Gastroesophageal sphincter (tissue), 4 donors: ENCODE measurements at places on chromosomes 11 and 22.

DNA sequence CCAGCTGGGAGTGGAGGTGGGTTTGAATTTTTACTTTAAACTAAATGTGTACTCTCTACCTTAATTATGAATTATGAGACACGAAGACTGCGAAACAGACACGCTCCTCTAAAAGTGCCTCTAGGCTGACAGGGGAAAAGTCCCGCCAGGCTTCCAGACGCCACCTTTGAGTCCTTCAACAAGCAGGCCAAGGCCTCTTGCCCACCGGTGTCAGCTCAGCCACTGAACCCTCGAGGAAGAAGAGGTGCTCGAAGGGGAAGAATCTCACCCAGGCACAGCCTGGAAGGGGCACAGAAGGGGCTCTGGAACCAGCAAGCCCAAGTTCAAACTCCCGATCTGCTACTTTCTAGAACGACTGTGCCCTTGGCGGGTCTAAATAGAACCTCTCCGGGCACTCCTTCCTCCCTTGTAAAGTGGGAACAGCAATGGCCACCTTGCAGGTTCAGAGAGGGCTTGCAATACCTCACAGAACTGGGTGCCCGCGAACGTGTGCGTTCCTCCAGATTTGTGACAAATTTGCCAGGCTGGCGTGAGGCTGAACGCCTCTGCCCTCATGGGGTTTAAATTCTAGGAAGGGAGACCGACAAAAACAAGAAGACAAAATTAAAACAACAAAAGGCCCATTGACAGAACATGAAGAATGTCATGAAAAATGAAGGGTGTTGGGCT is 158.5 kb upstream of the GRK3 start:
- no peak for ATAC-seq

DNA sequence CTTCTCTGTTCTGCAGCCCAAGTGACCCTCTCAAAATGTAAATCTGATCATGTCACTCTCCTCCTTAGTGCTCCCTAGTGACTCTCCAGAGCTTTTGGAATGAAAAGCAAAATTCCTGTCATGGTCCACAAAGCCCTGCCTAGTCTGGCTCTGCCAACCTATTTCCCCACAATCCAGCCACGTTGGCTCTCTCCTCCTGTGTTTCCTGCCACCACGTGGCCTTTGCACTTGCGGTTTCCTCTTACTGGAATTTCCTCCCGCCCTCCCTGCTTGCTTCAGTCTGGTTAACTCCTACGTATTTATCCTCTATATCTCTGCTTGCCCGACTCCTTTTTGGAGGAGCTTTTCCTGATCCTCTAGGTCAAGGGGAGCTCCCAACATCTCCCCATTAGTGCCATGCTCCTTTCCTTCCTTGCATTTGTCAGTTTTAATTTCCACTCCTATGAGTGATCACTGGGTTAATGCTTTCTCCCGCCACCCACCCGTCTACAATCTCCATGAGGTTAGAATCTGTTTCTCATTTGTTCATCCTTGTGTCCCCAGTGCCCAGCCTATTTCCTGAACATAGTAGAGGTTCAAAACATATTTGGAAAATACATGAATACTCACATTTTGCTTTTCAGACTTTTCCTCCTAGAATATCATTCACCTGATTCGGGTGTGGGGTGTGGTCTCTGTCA is 11.5 kb downstream of the NNMT start:
- peak; percentile 69 for ATAC-seq

- ATAC-seq = peak; percentile 62
Observed at GRCh38 chr11:69915501-69916250, 96.5 kb upstream of the FGF3 start.

GRCh38 chr22:37070744-37071143 is 19.2 kb downstream of the KCTD17 start:
- ATAC-seq = no peak

GRCh38 chr11:104352036-104352435 is 188.1 kb upstream of the PDGFD start:
- ATAC-seq = no peak

DNA sequence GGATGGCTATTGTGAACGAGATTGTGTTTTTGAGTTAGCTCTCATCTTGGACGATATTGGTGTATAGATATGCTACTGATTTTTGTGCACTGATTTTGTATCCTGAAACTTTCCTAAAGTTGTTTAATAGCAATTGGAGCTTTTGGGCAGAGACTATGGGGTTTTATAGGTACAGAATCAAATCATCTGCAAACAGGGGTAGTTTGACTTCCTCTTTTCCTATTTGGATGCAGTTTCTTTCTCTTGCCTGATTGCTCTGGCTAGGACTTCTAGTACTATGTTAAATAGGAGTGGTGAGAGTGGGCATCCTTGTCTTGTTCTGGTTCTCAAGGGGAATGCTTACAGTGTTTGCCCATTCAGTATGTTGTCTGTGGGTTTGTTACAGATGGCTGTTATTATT is 8.9 kb upstream of the SCGB1D1 start:
- ATAC-seq = no peak

GRCh38 chr11:87290304-87290922 is 252.7 kb downstream of the TMEM135 start:
- ATAC-seq = no peak

- peak; percentile 49 for ATAC-seq
Observed at GRCh38 chr11:58905011-58905720, 34.1 kb upstream of the GLYATL1 start.

GRCh38 chr11:66258473-66258893 is 10.0 kb upstream of the RAB1B start:
- ATAC-seq = no peak

- ATAC-seq = no peak
Observed at GRCh38 chr22:27900153-27900552, 18.9 kb downstream of the PITPNB start.

GRCh38 chr22:33572086-33572485 is 348.2 kb downstream of the LARGE1 start:
- no peak for ATAC-seq

DNA sequence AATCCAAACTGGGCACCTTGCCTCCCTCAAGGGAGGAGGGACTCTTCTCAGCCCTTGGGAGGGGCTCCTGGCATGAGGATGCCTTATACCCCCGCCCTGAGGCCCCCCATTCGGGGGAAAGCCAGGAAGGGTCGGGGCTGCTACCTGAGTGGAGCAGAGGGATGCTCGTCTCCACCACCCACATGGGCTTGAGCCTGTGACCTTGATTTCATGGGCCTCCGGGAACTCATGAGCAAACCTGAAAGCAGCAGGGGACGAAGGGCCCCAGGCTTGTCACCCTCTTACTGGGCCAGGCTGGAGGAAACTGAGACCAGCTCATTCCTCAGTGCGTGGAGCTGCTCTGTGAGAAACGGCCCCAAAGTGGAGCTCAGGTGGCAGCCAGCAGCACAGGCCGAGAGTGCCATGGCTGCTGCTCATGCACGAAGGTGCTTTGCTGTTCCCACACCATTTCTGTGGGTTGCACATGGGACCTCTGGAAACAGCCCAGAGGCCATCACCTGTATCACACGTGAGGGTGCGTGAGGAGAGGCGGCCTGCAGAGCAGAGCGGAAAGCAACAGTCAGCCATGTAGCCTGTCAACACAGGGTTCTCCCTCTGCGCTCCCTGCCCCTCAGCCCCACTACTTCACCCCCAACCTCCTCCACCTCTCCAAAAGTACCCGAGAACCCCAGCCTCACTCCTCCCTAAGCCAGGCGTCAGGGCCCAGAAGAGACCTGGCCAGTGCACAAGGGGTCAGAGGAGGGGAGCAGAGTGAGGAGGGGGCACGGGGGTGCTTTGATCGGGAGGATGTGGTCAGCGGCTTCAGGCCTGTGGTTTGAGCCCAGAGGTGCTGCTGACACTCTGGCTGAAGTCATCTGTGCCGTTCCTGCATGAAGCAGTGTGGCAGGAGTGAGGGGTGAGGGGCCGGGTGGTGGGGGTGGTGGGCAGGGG is 14.1 kb upstream of the IL2RB start:
- ATAC-seq = no peak

GRCh38 chr11:71447791-71448256 is 369 bp downstream of the DHCR7 start:
- peak; percentile 42 for ATAC-seq

GRCh38 chr11:34603129-34604001 is 17.5 kb upstream of the EHF start:
- ATAC-seq = no peak

GRCh38 chr11:100831929-100832494 is 144.9 kb downstream of the ARHGAP42 start:
- peak; percentile 19 for ATAC-seq

GRCh38 chr11:65857853-65858680 is at the start of gene CFL1:
Gene CFL1, minus strand, starts transcription at chr11:65858180. Its CDS starts 81 bp downstream, at chr11:65858099.
- peak; percentile 80 for ATAC-seq

DNA sequence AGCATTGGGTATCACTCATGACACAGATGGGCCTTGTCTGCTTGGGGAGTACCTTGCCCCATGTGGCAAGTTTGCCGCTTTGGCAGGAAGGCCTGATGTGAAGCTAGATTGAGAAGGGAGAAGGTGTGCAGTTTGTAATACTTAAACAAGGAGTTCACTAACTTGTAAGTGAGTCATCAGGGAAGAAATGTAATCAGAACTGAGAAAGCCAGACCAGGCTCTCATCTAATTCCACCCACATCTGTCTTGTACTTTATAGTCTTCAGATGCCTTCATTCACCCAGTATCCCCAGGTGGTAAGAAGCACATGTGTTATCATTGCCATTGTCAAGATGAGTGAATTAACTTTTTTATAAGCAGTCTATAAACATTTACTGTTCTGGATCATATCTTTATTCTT is 116.0 kb upstream of the DDI1 start:
- ATAC-seq = no peak

DNA sequence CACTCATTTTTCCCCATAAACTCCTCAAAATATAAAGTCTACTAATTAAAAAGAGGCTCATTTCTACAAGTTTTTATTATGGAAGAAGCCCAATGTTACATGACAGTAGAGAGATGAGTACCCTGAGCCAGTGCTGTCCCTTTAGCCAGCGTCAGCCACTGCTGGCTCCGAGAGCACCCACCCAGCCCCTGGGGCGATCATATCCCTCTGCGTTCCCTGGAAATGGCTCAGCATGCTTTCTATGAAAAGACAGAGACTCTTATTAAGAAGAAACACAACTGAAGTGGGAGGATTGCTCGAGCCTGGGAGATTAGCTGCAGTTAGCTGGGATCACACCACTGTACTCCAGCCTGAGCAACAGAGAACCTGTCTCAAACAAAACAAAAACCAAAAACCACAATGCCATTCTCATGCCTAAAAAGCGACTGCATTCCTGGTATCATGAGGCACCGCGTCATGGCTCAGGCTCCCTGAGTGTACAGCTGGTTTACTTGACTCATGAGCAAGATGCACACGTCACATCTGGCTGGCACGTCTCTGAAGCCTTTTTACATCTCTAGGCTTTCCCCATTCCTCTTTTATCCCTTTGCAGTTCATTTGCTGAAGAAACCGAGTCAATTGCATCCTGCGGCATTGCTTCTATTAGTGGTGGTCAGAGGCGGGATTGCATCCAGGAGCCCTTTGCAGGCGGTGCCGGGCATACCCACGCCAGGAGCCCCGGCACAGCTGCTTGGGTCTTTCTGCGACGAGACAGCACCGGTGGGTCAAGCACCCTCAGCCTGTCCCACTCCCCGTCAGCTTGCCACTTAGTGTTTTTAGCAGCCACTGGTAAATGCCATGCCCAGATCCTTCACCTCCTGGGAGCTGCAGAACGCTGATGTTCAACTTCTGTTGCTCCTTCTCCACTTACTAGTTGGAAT is 119.9 kb downstream of the CTTN start:
- ATAC-seq = no peak

DNA sequence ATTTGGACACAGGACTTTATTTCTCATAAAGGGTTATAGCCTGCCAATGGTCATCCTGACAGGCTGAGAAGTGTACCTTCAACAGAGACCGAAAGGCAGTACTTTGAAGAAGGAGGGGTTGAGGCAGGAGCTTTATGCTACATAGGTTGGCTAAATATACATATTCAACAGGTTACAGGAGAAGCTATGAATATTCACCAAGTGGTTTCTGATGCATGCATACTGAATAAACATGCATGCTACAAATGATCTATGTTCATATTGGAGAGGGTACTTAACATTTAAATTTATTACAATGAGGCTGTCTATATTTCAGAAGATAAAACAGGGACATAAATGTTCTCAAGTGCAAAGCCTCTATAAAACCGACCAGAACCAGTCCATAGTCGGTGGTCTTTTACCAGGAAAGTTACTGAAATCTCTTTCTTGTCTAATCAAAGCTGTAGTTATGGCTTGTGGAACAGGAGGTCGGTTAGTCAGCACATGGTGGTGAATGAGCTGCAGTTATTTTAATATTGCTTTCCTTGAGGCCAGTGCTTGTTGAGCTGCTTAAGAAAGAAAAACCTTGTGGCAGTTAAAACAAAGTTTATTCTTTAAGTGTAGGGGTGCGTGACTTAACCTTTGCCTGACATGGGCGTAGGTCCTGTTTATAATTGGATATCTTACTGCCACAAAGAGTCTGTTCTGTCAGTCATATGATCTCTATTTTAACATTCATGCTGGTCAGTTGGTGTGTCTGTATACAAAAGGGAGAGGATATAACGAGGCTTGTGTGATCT is 19.5 kb downstream of the CNTF start:
- ATAC-seq = no peak

DNA sequence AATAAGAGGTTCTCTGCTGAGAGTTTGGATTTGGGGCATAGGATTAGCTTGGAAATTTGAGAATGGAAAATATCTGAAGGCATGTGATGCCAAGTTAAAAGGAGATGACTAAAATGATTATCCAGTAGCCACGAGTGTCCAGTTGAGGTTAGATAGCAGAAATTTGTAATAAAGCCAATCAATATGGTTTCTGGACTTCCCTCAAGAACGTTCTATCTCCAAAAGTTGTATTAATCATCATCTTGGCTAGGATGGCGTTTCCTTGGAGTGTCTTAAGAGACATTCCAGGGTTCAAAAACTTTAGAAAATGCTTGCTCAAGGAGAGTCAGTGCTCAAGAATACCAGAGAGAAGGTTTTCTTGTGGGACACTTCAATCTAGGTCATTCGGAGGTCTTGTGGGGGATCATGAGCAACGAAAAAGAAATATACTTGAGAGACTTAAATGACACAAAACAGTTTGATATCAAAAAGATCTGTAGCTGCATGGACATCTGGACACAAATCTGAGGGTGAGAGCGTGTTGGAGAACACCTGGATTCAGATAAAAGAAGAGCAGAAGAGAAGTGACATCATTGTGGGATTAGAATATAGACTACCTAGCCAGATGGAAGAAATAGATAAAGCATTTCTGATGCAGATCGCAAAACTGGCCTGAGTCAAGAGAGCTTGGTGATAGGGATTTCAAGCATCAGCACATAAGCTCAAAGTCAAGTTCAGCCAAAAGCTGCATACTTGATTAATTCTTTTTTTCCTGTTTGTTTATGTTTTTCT is 97.7 kb downstream of the ARFGAP2 start:
- ATAC-seq = no peak

- peak; percentile 13 for ATAC-seq
Observed at GRCh38 chr22:46612341-46612903, 7.8 kb upstream of the GRAMD4 start.

GRCh38 chr11:59660621-59661020 is 8.2 kb downstream of the PATL1 start:
- ATAC-seq = no peak

GRCh38 chr22:33429281-33429680 is 371.1 kb upstream of the SYN3 start:
- ATAC-seq = no peak

DNA sequence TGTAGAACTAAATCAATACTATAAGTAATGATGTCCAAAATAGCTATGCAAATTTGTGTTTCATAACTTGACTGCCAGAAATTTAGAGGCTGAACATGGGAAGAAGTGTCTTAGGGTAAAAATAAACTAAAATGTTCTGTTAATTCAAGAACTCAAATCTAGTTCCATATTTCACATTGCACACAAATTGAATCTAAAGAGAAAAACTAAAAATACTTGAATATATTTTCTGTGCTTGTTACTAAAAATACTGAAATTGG is 43.5 kb downstream of the FANCF start:
- no peak for ATAC-seq

- no peak for ATAC-seq
Observed at GRCh38 chr11:128469220-128469619, 118.1 kb downstream of the ETS1 start.
